Cortex of kidney (tissue), 1 donor: ENCODE measurements at places on chromosomes 2 and 18.

DNA sequence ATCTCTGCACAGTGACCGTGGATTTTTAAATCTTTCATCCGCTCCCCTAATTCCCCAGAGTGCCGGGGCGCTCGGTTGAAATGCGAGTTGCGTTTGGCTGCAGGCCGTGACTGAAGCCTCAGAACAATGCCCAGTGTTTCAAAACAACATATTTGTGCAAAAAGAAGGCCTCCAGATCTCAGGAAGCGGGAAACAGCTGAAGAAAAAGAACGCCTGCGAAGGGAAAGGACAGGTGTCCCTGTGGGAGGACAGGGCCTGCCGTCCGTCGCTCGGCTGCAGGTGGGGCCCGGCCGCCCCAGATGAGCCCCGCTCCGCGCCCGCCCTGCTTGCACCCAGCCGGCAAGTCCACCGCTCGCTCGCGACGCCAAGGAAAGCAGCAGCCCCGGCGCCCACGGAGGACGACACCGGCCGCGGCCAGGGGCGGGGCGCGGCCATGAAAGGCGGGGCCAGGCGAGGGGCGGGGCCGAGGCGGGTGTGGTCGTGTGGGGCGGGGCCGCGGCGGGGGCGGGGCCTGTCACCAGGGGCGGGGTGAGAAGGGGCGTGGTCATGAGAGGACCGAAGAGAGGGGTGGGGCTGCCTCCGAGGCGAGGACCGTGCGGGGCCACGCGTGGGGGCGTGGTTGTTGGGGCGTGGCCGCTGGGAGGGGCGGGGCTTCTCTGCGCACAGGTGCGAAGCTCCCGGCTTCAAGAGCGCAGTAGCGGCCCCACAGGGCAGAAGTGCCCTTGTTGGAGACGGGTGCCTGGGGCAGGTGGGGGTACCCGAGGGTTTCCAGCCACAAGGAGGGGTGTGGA is 17.6 kb upstream of the BOK start:
- DNase-seq = no peak

DNA sequence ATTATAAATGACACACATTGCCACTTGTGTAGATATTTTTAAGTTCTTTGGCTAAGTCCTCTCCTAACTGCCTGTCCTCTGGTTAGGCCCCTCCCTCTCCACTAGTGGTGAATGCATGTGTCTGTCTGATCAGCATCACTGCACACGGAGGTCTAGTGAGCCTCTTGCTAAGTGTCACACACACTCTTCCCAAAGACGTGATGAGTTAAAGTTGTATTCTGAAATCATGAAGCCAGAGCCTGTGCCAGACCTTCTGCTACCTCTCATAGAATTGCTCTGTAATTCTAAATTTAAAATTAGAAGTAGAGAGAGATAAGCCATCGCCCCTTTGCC is 41.3 kb downstream of the RALB start:
- DNase-seq = no peak

DNA sequence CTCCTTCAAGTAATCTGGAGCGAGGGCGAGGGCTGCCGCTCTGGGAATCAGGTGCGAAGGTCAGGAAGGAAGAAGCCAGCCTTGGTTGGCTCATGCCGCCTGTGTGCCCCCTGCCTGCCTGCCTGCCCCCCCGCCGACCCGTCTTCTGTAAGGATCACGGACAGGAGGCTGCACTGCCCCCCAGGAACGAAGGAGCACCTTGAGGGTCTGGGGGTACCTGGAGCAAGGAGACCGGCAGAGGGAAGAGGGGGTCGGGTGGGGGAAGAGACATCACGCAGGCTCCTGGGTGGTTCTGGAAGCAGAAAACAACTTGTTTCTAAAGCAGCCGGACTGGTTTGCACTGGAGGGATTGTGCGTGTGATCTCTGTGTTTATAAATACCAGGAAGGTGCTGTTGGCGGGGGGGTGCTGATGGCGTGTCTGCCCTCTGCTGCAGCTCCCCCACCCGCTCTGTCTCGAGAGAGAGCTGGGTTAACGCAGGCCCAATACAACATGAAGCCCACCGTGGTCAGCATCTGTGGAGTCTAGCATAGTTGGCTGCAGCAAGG is 1.7 kb downstream of the FOSL2 start:
- DNase-seq = no peak

- DNase-seq = no peak
Measured at GRCh38 chr2:66679442-66679841, 244.5 kb downstream of the MEIS1 start.

DNA sequence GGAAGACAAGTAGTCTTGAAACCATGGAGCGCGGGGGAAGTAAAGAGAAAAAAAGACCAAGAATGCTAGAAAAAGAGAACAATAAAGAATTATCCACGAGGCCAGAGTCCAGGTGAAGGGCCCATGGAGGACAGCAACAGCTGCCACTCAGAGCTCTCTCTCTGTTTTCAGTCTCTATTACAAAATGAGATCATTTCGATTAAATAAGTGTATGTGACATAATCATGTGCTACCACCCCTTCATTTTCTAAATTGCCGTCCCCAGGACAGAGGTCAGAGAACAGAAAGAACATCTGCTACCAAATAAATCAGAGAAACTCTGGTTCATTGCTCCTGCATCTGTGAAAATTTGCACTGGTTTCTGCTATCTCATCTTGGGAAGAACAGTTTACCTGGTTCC is 838.7 kb downstream of the RNF144A start:
- no peak for DNase-seq
